ENCODE measurements at places on chromosomes 4 and X.

DNA sequence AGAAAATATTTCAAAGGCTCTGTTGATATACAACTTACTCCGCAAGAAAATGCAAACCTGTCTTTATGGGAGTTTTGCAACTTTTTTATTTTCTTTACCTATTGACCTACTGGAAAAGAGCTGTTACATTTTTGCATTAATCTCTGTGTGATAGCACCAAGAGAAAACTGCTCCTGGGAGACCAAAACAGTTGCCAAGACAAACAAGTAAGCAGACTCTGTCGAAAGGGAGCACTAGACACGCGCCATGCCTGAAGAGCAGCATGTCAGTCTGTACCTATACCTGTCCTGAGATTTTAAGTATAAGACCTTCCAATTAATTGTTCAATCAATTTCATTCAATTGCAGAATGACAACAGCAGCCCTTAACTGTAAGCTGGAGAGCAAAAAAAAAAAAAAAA, 56.0 kb upstream of the TECRL start:
- no peaks in the 10 kb centered on the region for H3K4me1 ChIP-seq
- H3K27me3 ChIP-seq = no peaks in the 10 kb centered on the region
- no peak overlapping the region for H3K27ac ChIP-seq
- no peaks in the 10 kb centered on the region for H3K36me3 ChIP-seq
- peak; percentile 8 for DNase-seq
- H3K4me3 ChIP-seq = no peak overlapping the region

DNA sequence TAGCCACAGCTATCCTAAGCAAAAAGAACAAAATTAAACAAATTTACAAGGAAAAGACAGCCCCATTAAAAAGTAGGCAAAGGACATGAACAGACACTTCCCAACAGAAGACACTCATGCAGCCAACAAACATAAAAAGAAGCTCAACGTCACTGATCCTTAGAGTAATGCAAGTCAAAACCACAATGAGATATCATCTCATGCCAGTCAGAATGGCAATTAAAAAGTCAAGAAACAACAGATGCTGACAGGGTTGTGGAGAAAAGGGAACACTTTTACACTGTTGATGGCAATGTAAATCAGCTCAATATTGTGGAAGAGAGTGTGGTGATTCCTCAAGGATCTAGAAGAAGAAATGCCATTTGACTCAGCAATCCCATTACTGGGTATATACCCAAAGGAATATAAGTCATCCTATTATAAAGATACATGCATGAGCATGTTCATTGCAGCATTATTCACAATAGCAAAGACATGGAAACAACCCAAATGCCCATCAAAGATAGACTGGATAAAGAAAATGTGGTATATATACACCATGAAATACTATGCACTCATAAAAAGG, 163.0 kb upstream of the TET2 start:
- no peaks in the 10 kb centered on the region for H3K4me1 ChIP-seq
- H3K36me3 ChIP-seq = no peaks in the 10 kb centered on the region
- H3K4me3 ChIP-seq = no peak overlapping the region
- no peaks in the 10 kb centered on the region for H3K27me3 ChIP-seq
- no peak overlapping the region for H3K27ac ChIP-seq

GRCh38 chrX:68596871-68597270, 50.6 kb upstream of the STARD8 start:
- no peak for DNase-seq
- no peak overlapping the region for H3K4me3 ChIP-seq
- H3K4me1 ChIP-seq = no peaks in the 10 kb centered on the region

DNA sequence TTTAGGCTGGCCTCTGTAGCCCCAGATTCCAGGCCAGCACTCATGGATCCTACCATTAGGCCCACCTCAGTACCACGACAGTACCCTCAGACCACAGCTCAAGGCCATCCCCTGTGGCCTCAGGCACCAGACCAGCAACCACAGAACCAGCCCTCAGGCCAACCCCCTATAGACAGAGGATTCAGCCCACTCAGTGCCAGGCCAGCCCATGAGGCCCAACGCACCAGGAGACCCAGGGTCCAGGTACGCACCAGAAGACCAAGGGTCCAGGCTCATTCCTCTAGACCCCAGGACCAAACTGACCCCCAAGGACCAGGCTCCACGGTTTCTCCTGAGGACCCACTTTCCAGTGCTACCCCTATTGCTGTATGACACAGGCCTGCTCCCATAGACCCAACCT, 39.5 kb upstream of the MAGEC2 start:
- no peak for DNase-seq
- no peaks in the 10 kb centered on the region for H3K27me3 ChIP-seq
- no peaks in the 10 kb centered on the region for H3K36me3 ChIP-seq
- H3K27ac ChIP-seq = no peak overlapping the region
- no peaks in the 10 kb centered on the region for H3K4me1 ChIP-seq

DNA sequence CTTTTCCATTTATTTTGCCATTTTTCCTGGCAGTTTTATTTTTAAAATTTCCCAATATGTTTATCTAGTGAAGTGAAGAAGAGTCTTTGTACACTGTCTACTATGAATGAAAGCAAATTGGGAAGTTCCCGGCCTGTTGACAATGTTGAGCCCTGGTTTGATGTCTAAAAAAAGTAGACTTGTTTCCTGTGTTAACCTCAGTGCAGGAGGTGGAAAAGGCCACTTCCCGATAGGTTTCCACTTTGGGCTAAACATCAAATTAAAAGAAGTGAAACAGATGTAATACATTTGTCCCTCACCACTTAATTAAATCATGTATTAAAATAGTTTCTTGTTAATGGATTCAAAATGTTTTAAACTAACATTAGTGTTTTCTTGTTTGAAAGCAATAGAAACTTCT, 30.0 kb downstream of the BBS12 start:
- no peaks in the 10 kb centered on the region for H3K4me1 ChIP-seq
- no peak overlapping the region for H3K27ac ChIP-seq
- H3K27me3 ChIP-seq = no peaks in the 10 kb centered on the region
- no peaks in the 10 kb centered on the region for H3K36me3 ChIP-seq

DNA sequence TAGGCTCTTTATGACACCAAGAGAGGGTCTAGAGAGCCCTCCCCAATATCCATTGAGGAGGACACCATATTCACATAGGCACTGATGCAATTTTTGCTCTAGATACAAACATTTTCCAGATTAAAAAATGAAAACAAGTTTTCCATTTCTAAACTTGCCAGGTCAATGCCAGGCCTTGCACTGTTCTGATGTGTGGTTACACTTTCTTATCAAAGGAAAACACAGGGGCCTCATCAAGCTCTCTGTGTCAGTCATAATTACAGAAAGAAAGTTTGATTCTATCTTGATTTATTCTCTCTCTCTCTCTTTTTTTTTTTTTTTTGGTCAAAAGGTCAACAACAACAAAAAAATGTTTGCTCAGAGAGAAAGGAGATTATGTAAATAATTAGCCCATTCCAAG, 80.2 kb upstream of the ACSL4 start:
- no peaks in the 10 kb centered on the region for H3K4me1 ChIP-seq
- H3K27me3 ChIP-seq = no peaks in the 10 kb centered on the region
- no peak overlapping the region for H3K27ac ChIP-seq
- H3K4me3 ChIP-seq = no peak overlapping the region

DNA sequence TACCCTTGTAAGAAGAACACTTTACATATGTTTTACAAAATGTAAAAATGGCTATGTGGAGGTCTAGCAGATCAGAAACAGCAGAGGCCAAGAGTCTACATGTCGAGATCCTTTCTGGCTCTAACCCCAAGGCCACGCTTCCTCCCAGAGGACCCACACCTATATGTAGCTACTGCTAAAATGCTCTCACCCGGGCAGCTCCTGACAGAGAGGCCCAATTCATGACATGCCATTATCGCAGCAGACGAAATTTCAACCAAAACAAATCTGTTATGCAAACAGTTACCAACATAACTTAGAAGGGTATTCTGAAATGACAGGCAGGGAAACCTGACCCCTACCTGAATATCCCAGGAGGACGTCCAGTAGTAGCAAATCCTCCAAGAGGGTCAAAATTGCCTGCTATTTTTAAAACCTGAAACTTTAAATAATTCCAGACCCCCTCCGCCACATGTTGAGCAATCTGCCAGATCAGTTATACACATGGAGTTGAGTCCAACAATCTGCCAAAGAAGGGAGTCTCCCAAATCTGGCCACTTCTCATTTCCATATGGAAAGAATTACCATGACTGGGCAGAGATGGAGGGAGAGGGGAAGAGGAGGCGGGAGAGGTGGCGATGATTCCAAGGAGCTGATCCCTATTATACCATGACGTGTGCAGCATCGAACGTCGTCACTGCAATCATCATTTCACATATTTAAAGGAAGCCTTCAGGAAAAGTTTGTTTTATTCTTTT, 192.9 kb upstream of the TBL1X start:
- no peaks in the 10 kb centered on the region for H3K27me3 ChIP-seq
- no peak for DNase-seq
- H3K36me3 ChIP-seq = no peaks in the 10 kb centered on the region

DNA sequence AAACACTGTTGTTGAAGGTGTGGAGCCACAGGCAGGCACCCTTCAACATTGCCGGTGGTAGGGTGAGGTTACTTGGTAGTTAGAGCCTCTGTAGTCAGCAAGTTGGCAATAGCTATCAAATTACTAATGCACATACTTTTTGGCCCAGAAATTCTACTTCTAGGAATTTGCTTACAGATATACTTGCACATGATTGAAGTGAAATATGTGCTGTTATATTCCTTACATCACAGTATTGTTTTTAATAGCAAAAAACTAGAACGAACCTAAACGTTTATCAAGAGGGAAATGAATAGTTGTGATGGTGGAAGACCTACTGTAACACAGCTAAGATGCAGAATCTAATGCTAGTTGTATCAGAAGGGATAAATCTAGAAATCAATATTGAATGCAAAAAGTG, 7.7 kb upstream of the PJA1 start:
- H3K4me1 ChIP-seq = no peaks in the 10 kb centered on the region
- H3K4me3 ChIP-seq = no peak overlapping the region
- no peak for DNase-seq

All from kidney (tissue), 22 donors.